Putamen (tissue), 1 donor: ENCODE measurements at places on chromosomes 2 and 18.

DNA sequence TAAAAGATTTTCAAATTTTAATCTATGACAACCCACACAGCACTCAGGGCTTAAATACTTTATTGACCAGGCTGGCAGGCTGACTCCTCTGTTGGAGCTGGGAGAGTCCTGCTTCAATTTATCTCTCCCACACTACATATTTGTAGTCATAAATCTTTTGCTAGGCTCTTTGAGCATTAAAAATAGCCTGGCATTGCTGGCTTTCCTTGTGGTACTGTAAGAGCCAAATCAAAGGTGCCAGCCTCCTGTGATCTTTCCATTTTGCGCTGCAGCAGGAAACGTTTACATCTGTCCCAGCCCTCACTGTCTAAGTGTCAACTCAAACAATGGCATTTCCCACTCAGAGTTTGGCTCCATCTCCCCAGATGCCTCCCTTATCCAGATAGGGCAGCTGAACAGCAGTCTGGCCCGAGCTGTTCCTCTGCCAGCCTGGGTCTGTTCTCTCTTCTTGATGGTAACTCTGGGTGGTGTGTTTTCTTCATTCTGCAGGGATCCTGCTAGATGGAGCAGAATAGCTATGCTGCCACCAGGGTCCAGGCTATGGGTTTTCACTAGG, 62.1 kb downstream of the LRRTM1 start:
- DNase-seq: no peak

GRCh38 chr2:121210691-121211090, 74.3 kb downstream of the TFCP2L1 start:
- no peak for DNase-seq

GRCh38 chr18:58321986-58322385, 278.0 kb downstream of the NEDD4L start:
- DNase-seq: peak; percentile 76

DNA sequence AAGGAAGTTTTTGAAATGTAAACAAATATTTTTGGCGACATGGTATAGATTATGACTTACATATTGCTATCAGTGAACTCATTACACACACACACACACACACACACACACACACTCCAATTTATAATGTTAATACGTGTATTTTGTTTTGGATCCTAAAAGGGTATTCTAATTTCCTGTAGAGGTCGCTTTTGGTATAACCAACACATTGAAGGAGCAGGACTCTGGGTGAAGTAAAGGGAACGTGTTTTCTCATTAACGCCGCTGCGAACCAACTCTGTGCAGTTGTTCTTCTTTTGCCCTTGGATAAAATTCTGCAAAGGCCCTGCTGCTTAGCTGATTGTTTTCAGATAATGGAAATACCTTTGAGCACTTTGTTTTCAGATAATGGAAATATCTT, 190.4 kb downstream of the PMAIP1 start:
- DNase-seq: peak; percentile 27

GRCh38 chr2:95019572-95019971, 5.9 kb upstream of the MAL start:
- DNase-seq: no peak

- DNase-seq: no peak
These were observed 25.9 kb downstream of the MYO7B start for GRCh38 chr2:127561371-127561770.

- peak; percentile 87 for DNase-seq
These were observed 47.8 kb upstream of the MAPRE3 start for GRCh38 chr2:26922405-26923188.

- no peak for DNase-seq
These were observed 247.4 kb downstream of the XIRP2 start for GRCh38 chr2:167135706-167136105.

DNA sequence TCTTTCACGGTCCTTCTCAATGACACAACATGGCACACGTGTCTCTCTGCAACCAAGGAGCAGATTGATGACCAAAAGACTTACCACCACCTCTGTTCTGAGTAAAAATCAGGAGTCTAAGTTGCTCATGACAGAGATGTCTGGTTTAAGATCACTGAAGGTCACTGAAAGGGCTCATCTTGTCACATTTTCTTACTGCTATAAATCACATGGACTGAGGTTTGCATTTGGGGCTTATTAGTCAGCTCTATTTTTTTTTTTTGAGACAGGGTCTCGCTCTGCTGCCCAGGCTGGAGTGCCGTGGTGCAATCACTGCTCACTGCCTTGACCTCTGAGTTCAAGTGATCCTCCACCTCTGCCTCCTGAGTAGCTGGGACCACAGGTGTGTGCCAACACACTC, 19.4 kb downstream of the CFLAR start:
- no peak for DNase-seq

DNA sequence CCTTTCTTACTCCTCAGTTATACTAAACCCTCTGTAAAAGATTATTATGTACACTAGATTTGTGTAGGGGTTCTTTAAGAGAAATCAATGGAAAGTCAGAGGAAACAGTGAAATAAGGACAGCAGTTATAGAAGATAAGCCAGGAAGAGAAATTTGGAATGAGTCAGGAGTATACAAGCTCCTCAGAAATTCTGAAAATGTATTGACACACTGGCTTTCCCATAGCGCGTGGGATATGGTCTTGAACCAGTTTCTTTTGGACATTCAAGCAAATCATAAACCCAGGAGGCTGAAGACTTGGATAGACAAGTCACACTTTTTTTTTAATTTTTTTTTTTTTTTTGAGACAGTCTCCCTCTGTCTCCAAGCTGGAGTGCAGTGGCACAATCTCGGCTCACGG, 316.1 kb upstream of the MMADHC start:
- no peak for DNase-seq

DNA sequence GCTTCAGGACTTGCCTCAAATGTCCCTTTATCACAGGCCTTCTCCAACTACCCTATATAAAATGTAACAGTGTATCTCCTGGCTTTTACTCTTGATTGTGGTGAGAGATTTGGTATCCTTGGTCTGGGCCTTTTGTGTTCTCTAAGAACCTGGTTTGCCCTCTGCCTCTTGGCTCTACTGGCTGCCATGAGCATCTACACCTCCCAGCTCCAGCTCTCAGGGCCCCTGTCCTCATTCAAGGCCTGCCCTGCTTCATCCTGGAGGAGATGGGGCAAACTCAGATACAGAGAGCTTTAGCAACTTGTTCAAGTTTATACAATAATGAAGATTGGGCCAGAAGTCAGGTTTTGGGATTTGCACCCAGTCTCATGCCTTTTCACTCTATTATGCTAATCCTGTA, 45.0 kb downstream of the QPCT start:
- DNase-seq: no peak

DNA sequence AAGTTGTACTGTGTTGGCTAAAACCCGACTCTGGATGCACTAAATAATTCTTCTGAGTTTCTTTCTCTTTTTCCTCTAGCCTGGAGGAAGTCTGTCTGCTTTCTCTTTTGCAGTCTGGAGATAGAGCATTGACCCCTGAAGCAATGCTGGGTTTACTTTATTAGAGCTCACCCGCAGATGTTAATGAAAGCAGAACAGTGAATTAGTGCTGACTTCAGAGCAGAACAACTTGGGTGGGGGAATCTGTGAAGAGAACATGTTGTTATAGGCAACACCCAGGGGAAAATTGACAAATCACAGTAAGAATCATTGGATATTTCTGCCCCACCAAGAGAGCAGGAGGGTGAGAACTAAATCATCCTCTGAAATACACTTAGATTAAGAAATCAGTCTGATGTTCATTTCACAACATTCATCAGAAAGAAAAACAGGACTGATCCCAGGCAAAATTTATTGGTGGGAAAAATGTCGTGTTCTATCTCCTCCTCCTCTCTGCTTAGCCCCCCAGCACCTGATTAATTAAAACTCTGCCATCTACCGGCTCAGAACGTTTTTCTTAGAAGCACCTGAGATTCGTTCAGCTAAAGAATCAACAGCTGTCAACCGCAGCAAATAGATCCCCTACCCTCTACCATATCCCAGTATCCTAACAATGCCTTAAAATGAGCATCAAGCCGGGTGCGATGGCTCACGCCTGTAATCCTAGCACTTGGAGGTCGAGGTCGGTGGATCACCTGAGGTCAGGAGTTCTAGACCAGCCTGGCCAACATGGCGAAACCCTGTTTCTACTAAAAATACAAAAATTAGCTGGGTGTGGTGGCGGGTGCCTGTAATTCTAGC, 165.1 kb downstream of the FMNL2 start:
- no peak for DNase-seq

DNA sequence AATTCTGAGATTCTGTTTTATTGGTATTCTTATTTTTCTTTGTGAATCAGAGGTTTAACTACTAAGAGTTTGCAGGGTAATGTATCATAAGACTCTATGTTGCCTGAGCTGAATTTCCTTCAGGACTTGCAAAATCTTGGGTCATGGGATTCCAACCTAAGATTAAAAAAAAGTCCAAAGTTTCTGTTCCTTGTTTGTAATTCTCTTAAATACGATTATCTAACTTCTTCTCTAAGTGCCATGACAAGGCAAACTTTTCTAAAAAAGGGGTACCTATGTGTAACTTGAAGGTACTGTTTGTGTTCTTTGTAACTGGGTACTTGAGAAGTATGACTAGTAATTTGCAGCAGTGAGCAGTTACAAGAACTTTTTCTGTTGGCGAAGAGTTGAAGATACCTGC, 181.3 kb upstream of the ZEB2 start:
- no peak for DNase-seq

- no peak for DNase-seq
These were observed 68.0 kb downstream of the SERPINB8 start for GRCh38 chr18:64037812-64038414.

DNA sequence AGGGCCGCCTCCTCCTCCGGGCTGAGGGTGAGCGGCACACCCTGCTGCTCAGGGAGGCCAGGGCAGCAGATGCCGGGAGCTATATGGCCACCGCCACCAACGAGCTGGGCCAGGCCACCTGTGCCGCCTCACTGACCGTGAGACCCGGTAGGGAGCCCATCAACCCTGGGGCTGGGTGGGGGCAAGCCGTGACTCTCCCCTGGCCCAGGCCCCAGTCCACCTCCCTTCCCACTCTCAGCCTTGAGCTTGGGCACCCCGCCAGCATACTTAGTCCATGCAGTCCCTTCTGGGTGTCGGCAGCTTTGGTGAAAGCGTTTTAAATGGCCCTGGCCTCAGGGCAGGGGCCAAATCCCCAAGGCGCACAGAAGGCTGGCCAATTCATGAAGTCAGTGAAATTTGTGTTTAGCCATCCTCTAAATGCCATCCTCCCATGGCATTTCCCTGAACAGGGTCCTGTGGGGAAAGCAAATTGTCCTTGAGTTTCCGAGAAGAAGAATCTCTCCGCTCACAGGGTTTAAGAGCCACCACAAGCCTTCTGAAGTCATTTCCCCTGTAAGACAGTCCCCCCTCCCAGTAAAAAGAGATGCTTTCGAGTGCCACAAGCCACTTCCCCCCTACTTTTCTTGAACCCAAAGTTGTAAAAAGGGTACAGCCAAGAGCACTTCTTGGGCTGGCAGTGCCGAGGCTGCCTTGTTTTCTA, 17.2 kb downstream of the SPEG start:
- DNase-seq: peak; percentile 11

DNA sequence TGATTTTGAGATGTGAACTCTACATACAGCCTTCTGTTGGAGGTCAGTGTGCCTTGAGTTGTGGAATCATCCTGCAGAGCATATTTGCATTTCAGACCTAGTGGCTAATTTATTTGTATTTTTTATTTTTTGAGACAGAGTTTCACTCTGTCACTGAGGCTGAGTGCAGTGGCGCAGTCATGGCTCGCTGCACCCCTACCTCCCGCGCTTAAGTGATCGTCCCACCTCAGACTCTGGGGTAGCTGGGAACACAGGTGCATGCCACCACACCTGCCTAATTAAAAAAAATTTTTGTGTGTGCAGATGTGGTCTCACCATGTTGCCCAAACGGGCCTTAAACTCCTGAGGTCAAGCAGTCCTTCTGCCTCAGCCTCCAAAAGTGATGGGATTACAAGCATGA, 104.4 kb downstream of the ASXL3 start:
- DNase-seq: no peak

DNA sequence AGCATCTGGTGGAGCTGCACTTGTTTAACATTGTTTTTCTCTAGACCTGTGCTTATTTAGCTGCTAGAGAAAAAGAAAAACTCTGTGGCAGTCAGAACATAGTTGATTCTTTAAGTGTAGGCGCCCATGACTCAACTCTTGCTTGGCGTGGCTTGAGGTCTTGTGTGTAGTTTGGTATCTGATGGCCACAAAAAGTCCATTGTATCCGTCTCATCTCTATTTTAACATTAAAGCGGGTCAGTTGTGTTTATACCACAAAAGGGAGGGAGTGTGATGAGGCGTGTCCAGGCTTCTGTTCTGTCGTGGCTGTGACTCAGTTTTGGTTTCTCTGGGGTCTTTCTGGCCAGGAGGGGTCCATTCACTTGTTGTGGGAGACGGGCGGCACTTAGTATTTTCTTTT, 24.2 kb upstream of the UGT1A8 start:
- no peak for DNase-seq

DNA sequence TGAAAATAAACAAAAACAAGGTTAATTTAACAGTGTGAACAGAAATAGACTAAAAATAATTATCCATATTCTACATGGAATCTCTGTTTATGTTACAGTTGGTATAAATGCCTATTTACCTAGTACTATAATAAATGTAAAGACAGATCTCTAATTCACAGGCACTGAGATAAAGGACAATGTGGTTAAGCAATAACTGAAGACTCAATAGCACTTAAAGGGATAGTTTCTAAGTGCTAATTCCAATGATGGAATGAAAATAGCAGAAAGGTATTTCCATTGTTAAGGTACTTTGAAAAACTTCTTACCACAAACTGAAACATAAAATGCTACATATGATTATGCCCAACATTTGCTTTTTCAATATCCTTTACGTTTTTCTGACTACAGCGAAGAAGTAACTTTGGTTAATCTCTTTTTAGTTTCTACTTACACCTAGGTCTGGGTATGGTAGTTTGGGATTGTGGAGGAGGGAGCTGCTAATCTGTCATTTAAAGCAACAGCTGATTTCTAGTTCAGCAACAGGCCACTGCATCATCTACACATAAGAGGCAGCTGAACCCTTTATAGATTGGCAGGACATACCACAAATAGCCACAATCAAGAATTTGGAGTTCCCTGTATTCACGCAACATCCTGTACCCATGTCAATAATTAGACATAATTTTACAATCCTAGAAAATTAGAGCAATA, 27.2 kb downstream of the MAP4K3 start:
- no peak for DNase-seq

DNA sequence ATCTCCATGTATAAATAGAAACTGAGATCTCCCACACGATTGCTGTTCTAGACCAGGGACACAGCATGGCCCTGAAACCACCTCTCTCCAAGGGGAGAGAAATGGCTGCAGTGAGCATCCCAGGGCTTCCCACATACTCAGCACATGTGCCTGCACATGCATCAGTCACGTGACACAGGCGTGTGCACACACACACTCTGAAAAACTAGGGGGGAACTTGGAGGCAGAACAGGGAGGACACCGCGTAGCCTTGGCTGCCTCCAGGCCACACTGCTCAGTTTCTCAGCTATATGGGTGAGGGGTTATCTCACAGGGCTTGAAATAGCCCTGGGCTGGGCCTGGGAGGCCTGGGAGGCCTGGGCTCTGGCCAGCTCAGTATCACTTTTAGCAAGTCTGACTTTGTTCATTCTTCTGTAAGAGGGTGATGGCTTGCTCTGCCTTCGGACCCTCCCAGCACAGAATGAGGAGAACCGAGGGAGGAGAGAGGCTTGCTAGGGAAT, 66.9 kb downstream of the EMX1 start:
- DNase-seq: no peak
